ENCODE measurements at places on chromosomes 11 and 22.

- DNase-seq, result no peak
Observed at GRCh38 chr11:82765466-82766034, 31.9 kb upstream of the FAM181B start.

GRCh38 chr22:40238425-40239344 is 61.0 kb downstream of the TNRC6B start:
- no peak for DNase-seq

- no peak for DNase-seq
Observed at GRCh38 chr11:47127213-47127612, 49.5 kb downstream of the ARFGAP2 start.

GRCh38 chr11:88596786-88597185 is 259.2 kb upstream of the CTSC start:
- no peak for DNase-seq

DNA sequence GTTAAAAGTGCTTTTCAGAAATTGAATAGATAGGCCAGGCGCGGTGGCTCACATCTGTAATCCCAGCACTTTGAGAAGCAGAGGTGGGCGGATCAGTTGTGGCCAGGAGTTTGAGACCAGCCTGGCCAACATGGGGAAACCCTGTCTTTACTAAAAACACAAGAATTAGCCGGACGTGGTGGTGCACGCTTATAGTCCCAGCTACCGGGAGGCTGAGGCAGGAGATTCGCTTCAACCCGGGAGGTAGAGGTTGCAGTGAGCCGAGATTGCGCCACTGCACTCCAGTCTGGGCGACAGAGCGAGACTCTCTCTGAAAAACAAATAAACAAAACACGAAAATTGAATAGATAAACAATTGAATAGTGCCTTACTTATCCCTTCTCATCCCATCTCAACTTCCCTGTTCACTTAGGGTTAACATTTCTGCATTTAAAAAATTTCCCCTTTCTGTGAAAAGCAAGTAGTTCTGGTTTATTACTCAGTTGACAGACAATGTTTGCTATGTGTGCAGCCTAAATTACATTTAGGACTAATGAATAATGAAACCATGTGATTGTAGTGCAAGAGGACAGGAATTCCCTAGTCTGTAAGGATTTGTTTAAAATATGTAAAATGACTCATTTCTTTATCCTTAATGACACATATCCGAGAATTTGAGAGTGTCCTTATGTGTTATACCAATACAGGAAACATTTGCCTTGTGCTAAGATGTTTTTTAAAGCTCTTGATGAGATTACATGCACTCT is 6.0 kb downstream of the RNF169 start:
- no peak for DNase-seq

- DNase-seq, result no peak
Observed at GRCh38 chr22:37822079-37822833, 926 bp upstream of the GALR3 start.

- peak; percentile 23 for DNase-seq
Observed at GRCh38 chr11:78219493-78220217, 30.9 kb downstream of the USP35 start.

GRCh38 chr11:29432719-29433325 is 584.0 kb downstream of the KCNA4 start:
- DNase-seq, result no peak

- DNase-seq, result no peak
Observed at GRCh38 chr11:17531071-17531600, 13.1 kb downstream of the USH1C start.

GRCh38 chr11:126160345-126161022 is 51.0 kb downstream of the RPUSD4 start:
- DNase-seq, result no peak
